ENCODE measurements at places on chromosomes 16 and 17.

DNA sequence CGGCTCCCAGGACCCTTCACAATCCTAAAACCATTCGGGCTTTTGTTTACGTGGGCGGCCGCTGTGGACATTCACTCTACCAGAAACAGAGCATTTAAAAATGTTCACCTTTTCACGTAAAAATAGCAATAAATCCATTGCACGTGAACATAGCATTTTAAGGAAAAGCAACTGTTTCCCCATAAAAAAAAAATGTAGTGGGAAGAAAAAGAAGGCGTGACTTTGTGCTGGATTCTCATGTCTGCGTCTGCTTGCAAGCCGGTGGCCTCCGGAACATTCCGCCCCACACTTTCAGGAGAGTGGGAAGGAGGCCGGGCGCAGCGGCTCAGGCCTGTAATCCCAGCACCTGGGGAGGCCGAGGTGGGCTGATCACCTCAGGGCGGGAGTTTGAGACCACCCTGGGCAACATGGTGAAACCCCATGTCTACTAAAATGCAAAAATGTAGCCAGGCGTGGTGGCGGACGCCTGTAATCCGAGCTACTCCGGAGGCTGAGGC, 13.4 kb upstream of the GNG13 start:
- no peak for DNase-seq

DNA sequence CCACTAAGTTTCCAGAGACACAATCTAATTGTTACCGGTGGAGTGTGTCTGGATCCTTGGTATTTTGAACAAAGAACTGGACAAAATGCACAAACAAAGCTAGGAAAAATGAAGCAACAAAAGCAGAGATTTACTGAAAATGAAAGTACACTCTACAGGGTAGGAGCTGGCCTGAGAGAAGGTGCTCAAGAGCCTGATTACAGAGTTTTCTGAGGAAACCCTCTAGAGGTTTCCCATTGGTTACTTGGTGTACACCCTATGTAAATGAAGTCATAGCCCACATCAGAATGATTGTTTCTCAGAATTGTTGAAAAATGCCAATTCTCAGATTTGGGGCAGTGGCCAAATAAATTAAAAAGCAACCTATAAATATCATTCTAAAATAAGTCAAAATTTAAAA, 436.4 kb downstream of the KCNJ18 start:
- no peak for DNase-seq

GRCh38 chr17:79732804-79733691, 2.3 kb downstream of the ENPP7 start:
- no peak for DNase-seq

- DNase-seq = no peak
These were observed 15.2 kb downstream of the CACNA1G start for GRCh38 chr17:50575581-50576210.

- peak; percentile 68 for DNase-seq
These were observed 1.1 kb upstream of the FOXJ1 start for GRCh38 chr17:76142039-76142584.

DNA sequence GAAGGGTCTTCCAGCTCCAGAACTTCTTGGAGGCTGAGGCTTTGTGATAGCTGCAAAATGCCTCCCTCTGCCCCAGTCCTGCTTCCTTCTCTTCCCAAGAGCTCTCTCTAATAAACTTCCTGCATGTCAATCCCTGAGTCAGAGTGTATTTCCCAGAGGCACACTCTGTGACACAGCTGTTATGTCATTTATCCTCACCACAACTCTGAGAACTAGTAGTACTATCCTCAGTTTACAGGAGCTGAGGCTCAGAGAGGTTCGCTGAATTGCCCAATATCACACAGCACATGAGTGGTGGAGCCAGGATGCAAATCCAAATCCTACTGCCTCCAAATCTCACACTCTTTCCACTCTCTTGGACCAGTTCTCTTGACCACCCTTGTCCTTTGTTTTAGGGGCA, 20.0 kb downstream of the UNC45B start:
- DNase-seq = no peak

GRCh38 chr17:55642741-55643140, 79.9 kb downstream of the TMEM100 start:
- no peak for DNase-seq

GRCh38 chr17:5254903-5255521, 20.4 kb upstream of the SCIMP start:
- DNase-seq = no peak

GRCh38 chr16:66296591-66296990, 69.9 kb upstream of the CDH5 start:
- DNase-seq = no peak

- DNase-seq = no peak
These were observed 194.7 kb upstream of the KIF2B start for GRCh38 chr17:53628011-53628410.

GRCh38 chr17:77880711-77881450, 77.6 kb upstream of the TNRC6C start:
- no peak for DNase-seq

DNA sequence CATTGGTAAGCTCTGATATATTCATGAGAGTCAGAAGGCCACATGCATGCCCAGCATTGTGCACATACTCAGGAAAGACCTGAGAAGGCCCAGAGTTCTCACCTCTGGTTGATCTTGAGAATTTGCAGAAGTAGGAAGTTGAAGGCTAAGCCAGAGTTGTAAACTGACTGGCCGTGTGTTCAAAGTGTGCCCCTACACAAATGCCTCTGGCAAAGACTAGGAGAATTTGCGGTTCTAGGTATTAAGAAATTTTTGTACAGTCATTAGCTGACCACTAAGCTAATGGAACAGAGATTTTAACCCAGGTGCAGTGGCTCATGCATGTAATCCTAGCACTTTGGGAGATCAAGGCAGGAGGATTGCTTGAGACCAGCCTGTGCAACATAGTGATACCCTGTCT, 25.0 kb downstream of the FBXL20 start:
- DNase-seq = no peak

- DNase-seq = no peak
These were observed 77.1 kb upstream of the SALL1 start for GRCh38 chr16:51228097-51228659.

DNA sequence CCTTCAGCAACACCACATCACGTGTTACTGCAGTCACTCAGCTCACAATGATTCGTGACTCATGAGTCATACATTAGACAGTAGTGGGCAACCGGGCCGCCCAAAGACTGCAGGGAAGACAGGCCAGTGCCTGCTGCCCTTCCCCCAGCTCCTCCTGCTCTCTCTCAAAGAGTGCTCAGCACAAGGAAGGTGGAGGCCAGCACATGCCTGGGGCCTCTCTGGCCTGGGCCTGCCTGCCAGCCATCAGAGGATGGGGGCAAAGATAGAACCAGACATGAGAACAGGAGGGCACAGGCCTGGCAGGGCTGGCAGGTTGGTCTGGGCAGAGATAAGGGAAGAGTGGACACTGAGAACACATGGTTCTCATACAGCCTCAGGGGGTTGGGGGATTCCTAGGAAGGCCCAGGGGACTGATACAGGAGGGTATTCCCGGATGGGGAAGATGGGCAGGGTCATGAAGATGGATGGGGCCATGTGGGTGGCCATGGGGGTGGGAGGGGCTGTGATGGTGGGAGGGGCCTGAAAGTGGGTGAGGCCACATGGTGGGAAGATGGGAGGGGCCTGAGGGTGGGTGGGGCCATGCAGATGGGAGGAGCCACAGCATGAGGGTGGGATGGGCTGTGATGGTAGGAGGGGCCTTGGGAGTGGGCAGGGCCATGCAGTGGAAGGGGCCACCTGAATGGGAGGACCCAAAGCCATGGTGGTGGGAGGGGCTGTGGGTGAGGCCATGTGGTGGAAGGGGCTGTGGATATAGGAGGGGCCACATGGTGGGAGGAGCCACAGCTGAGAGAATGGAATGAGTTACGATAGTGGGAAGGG, 29.0 kb downstream of the KATNB1 start:
- DNase-seq = peak; percentile 77

GRCh38 chr17:49894761-49895160, 46.9 kb upstream of the TAC4 start:
- no peak for DNase-seq

- DNase-seq = peak; percentile 75
These were observed 299.9 kb upstream of the MYOCD start for GRCh38 chr17:12365805-12366204.

DNA sequence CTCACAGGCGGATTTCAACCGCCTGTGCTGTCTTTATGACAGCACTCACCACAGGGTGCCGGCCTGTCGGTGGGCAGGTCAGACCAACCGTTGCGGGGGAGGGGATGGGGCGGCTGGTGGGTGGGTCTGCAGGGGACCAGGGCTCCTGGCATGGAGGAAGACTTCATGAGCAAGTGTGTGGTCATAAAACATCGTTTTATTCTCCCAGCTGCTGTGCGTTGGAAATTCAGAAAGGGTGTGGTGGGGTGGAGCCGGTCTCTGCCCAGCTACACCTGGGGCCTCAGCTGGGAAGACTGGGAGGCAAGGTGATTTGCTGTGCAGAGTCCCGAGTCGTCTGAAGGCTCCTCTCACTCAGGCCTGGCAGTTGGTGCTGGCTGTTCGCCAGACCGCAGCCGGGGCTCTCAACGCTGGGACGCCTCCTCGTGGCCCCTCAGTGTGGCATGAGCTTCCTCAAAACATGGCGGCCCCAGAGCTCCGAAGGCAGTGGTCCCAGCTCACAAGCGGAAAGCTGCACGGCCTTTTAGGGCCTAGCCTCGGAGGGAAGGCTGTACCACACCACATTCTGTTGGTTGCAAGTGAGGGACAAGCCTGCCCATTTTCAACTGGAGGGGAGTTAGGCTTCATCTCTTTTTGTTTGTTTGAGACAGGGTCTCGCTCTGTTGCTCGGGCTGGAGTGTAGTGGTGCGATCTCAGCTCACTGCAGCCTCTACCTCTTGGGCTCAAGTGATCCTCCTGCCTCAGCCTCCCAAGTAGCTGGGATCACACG, 45.8 kb upstream of the GSE1 start:
- DNase-seq = no peak

- no peak for DNase-seq
These were observed 49.0 kb downstream of the RTN4RL1 start for GRCh38 chr17:1976000-1976682.

- no peak for DNase-seq
These were observed 16.3 kb downstream of the TNRC6A start for GRCh38 chr16:24745791-24746190.

- no peak for DNase-seq
These were observed 21.9 kb downstream of the CNGB1 start for GRCh38 chr16:57949013-57949412.

GRCh38 chr17:34647511-34647910, 68.1 kb downstream of the TMEM132E start:
- no peak for DNase-seq

- no peak for DNase-seq
These were observed 210.3 kb downstream of the GRIN2A start for GRCh38 chr16:9971907-9972306.

DNA sequence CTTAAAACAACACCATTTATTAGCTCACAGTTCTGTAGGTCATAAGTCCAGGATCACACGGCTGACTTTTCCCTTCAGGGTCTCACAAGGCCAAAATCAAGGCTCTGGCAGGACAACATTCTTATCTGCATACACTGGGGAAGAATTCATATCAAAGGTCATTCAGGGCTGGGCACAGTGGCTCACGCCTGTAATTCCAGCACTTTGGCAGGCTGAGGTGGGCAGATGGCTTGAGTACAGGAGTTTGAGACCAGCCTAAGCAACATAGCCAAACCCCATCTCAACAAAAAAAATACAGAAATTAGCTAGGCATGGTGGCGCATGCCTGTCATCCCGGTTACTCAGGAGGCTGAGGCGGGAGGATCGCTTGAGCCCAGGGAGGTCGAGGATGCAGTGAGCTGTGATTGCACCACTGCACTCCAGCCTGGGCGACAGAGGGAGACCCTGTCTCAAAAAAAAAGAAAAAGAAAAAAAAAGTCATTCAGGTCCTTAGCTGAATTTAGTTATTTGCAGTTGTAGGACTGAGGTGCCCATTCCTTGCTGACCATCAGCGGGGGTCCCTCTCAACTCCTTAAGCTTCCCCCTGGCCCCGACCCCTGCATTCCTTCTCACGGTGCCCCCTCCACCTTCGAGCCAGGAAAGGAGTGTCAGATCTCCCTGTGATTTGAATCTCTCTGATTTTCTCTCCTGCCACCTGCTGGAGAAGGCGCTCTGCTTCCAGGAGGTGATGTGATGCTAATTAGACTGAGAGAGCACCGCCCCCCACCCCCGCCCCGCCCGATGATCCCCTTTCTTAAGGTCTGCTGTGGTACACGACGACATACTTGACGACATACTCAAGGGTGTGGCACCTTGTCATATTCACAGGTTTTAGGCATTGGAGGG, 91.8 kb upstream of the CLEC18A start:
- DNase-seq = no peak

GRCh38 chr17:50266384-50267073, 7.7 kb upstream of the TMEM92 start:
- peak; percentile 88 for DNase-seq

GRCh38 chr16:50548909-50549560, 839 bp downstream of the NKD1 start:
- DNase-seq = no peak

DNA sequence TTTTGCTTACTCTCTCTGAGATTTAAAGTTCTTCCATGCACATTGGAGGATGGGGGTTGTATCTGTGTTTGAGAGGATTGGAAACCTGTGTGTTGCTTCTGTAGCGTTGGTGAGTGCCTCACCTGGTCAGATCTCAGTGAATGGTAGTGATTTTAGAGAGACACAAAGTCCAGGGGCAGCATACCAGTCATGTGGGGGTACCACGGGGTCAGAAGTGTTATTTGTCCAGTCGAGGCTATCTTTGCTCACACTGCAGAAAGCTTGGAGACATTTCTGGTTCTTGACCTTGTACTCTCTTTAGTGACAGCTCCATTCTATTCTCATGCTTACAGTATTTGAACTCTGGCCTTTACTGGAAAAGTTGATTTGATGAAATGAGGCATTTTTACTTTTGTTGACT, 23.7 kb downstream of the PRKAR1A start:
- no peak for DNase-seq

DNA sequence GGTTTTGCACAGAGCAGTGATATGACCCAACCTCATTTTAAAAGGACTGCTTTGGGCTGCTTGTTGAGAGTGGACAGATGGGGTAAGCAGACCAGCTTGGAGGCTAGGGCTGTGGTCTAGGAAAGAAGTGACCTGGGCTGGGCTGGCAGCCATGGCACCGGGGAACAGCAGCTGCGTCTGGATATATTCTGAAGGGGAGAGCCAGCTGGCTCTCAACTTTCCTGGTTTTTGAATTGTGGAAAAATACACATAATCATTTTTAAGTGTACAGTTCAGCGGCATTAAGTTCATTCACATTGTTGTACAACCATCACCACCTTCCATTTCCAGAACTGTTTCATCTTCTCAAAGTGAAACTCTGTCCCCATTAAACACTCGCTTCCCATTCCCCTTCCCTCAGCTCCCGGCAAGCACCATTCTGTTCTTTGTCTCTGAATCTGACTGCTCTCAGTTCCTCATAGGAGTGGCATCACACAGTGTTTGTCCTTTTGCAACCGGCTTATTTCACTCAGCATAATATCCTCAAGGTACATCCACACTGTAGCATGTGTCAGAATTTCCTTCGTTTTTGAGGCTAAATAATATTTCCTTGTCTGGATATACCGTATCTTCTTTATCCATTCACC, 113.2 kb downstream of the SPECC1 start:
- DNase-seq = no peak

- peak; percentile 79 for DNase-seq
These were observed 11.2 kb upstream of the PLEKHG4 start for GRCh38 chr16:67268136-67268579.

- DNase-seq = no peak
These were observed 6.2 kb upstream of the DUSP14 start for GRCh38 chr17:37483311-37484039.
